HCEC 1CT (cell line): ENCODE measurements at places on chromosomes 1 and 21.
A peak's percentile ranks its signal among the peaks of the same experiment; 100 is the strongest.

GRCh38 chr1:31414980-31415370 lies 2.0 kb downstream of the SERINC2 start:
- no peak for DNase-seq

GRCh38 chr1:102550729-102551384 lies 554.1 kb upstream of the OLFM3 start:
- DNase-seq, result peak; percentile 25

GRCh38 chr1:65615859-65616258 lies 176.8 kb upstream of the PDE4B start:
- no peak for DNase-seq

GRCh38 chr1:218207194-218207593 lies 77.9 kb upstream of the RRP15 start:
- no peak for DNase-seq

GRCh38 chr1:26820784-26821269 lies 5.7 kb upstream of the ZDHHC18 start:
- DNase-seq, result no peak

DNA sequence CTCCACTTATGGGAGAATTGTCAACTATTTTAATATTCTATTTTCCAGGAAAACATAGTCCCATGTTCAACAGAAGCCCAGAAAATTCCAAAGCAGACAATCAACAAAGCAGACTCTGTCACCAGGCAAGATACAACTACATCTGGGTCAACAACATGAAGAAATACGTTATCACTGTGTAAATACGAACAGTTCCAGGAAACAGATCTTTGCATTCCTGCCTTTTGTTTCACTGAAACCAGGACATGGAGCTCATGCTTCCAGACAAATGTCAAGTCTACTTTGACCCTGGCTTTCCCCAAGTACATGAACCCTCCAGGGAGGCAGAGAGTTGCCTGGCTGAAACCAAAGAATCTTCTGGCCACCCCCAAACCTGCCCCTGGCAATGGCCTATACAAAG lies 106.7 kb downstream of the SETD4 start:
- no peak for DNase-seq

GRCh38 chr21:39774227-39774626 lies 29.2 kb downstream of the IGSF5 start:
- no peak for DNase-seq

- DNase-seq, result no peak
These were observed 86.9 kb downstream of the GRIK3 start for GRCh38 chr1:36947384-36947783.

DNA sequence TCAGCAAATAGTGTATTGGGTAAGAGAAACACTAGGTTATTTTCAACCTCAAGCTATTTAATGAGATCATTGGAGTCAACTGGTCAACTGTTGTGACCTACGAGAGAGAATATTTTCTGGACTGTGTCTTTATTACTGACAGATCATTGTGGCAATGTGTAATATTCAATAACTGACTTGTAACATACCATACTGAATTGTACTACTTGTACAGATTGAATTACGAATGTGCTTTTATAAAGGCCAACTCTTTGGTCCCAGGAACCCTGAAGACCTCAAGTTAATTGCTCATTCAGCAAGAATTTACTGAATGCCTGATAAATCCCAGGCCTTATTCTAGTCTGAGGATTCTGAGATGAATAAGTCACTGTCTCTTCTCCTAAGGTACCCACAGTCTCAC lies 56.1 kb upstream of the CAMK1G start:
- peak; percentile 85 for DNase-seq

DNA sequence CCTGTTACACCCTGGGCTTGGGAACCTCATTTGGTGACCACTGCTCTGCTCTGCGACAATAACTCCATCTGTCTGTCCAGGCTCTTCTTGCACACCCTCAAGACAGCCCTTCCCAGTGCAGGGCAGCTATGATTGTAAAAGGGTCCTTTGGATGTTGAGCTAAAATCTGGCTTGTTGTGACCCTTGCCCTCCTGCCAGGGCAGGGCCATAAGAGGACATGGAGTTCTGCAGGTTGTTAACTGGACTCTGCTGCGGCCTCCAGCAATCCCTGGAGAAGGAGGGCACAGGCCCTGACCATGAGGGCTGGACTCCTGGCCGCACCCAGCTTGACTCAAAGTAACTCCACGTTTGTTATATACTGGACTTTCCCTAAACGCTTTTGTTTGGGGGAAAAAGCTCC lies 41.2 kb downstream of the DHCR24 start:
- DNase-seq, result no peak

- no peak for DNase-seq
These were observed 4.1 kb downstream of the DIPK1A start for GRCh38 chr1:92957030-92957734.

DNA sequence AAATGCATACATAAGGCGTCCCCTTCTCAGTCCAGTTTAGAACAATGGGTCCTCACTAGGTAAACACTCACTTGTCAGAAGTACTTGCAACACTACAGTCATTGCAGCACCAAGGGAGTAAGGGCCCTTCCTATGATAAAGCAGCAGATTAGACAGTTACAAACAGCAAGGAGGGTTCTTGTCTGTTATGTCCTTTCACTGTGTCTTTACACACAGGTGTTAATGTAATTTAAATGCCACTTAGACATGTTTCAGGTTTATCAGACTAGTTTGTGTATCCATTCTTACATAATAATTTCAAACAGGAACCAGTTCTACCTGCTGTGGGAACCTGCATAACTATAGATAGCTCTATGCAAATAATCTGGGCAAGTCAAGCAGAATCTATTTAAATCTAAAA lies 105.6 kb upstream of the USH2A start:
- no peak for DNase-seq

GRCh38 chr1:1162597-1163537 lies 10.8 kb upstream of the TTLL10 start:
- no peak for DNase-seq

- DNase-seq, result no peak
These were observed 420.1 kb downstream of the DISC1 start for GRCh38 chr1:232046451-232047306.

DNA sequence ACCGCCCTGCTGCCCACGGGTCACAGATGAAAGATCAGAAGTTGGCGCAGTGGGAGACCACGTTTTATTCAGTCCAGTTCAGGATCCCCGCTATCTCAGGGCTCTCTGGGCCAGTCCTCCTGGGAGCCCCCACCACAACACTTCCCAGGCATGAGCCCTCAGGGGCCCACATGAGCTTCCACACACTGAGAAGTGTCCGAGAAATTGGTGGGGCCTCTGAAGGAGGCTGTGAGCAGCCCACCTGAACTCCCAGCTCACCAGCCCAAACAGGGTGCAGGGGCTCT lies 12.1 kb downstream of the TRIM46 start:
- DNase-seq, result no peak

GRCh38 chr21:41761934-41762635 lies 4.8 kb downstream of the RIPK4 start:
- no peak for DNase-seq

DNA sequence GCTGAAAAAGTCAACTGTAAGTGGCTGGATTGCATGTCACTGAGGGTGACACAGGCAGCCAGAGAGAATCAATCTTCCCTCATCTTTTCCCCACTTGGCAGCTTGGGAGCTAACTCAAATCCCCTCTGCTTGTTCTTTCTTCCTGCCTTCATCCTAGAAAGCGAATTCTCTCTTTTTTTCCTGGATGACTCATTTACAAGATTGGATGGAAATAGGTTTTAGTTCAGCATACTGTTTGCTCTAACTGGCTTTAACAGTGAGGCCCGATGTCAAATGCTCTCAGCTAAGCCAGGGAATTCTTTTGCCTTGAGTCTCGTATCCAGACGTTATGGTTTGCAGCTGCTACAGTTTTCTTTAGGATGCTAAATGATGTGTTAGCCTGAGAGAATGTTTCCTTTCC lies 72.7 kb downstream of the HUNK start:
- DNase-seq, result no peak

DNA sequence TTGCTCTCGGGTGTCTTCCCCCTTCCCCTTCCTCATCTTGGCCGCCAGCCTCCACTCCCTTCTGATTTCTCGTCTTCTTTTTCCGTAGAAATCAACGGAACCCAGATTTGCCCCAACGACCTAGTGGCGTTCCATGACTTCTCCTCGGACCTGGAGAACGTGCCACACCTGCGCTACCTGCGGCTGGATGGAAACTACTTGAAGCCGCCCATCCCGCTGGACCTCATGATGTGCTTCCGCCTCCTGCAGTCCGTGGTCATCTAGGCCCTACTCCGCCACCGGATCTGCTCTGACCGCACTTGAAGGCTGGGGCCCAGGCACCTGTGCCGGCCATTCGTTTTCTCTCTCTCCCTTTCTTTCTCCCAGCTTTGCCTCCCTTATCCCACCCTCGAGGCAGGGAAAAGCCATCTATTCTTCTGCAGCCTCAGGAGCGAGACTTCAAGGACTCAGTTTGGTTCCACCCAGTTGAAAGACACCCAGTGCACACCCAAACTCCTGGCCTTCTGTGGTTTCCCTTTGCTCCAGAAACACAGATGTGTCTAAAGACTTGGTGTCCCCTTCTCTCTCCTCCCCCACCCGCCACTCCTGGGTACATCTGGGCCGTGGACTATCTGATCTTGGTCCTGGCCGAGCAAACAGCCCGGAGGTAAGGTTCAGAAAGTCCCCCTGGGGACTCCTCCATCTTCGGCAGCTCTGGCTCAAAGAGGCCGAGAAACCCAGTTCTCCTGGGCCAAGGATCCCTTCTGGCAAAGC lies 7.2 kb upstream of the OPTC start:
- no peak for DNase-seq

DNA sequence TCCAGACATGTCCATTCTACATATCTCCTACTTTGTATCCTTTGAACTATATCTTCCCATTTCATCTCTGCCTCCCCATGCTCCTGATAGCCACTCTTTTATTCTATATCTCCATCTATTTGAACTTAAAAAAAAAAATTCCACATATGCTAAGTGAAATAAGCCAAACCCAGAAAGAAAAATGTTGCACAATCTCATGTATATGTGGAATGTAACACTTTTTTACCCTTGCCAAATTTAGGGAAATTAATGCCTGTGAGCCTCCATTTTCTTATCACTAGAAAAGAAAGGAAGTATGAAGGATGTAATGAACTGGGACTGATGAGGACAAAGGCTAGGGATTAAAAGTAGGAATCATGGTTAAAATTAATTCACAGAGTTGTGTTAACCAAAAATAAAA lies 53.5 kb downstream of the RGS13 start:
- DNase-seq, result no peak

DNA sequence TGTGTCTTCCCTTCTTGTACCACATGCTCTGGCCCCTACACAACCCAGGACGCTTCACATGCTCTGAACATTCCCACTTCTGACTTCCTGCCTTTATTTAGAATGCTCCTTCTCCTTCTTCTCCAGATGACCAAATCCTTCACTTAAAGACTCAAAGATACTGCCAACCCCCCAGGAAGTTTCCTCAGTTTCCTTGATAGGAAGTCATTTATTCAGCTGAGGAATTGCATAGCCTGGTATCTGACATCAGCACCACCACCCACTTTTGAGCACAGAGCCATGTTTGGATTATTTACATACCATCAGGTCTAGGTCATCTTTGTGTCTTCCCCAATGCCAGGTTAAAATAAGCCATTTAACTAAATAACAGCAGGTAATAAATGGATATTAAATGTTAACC lies 42.4 kb downstream of the GFI1 start:
- peak; percentile 30 for DNase-seq

GRCh38 chr21:43311301-43311817 lies 115.6 kb downstream of the SIK1 start:
- no peak for DNase-seq

- no peak for DNase-seq
These were observed 13.4 kb downstream of the LRRC8D start for GRCh38 chr1:89834083-89834704.

- no peak for DNase-seq
These were observed 83.9 kb upstream of the CXADR start for GRCh38 chr21:17428980-17429379.

- no peak for DNase-seq
These were observed 305.9 kb downstream of the BRINP2 start for GRCh38 chr1:177476676-177477075.

- no peak for DNase-seq
These were observed 53.0 kb downstream of the DMRTB1 start for GRCh38 chr1:53511933-53512806.

- peak; percentile 77 for DNase-seq
These were observed 265.5 kb downstream of the PTPRC start for GRCh38 chr1:198904321-198904720.

DNA sequence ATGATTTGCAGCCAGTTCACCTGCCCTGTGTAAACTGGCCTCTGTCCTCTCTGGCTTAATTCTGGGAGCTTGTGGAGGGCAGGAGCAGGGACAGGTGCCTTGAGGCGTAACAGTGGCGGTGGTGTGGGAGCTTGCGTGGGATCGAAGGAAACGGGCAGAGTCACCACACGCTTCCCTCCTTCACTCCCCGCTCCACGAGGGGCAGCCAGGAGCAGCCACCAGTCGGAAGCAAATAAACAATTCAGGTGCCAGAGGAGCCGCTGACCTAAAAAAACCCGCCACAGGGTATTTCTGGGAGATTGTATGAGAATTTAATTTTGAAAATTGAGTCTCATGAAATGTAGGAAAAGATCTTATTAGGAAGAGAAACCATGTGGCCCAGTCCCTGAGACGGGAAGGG lies 26.0 kb downstream of the FAAP20 start:
- DNase-seq, result no peak

- DNase-seq, result no peak
These were observed at the start of gene ERG for GRCh38 chr21:38498057-38498833. Gene ERG (minus strand): TSS chr21:38498477. CDS start chr21:38498380, 97 bp downstream.

DNA sequence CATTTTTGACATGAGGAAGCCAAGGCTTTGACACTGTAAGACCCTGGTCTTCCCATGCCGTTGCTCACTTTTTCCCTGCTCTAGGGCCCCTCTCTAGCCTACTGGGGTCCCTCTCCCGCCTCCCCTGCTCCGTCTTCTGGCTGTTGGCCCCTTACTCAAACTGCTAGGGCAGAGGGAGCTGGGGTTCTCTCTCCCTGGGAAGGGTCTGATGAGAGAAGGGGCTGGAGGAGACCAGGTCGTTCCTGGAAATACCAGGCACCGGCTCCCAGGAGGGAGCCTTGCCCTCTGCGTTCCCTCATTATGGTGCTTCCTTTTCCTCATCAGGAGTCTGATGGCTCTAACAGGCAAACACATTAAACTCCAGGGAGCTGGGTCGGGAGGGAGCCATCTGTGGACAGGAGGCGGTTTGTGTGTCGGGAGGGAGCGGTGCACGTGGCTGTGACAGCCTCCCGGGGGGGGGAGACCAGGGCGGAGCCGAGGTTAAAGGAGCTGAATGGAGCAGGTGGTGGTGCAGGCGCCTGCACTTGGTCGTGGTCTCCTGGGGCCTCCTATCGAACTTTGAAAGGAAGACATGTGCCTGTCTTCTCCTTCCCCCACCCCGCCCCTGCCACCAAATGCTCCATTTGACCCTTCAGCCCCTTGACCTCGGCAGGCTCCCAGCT lies 35.4 kb upstream of the LHX4 start:
- DNase-seq, result no peak

GRCh38 chr1:2405588-2406295 lies 6.6 kb downstream of the PEX10 start:
- no peak for DNase-seq

- peak; percentile 99 for DNase-seq
These were observed 16.2 kb upstream of the SERINC2 start for GRCh38 chr1:31396633-31397351.

DNA sequence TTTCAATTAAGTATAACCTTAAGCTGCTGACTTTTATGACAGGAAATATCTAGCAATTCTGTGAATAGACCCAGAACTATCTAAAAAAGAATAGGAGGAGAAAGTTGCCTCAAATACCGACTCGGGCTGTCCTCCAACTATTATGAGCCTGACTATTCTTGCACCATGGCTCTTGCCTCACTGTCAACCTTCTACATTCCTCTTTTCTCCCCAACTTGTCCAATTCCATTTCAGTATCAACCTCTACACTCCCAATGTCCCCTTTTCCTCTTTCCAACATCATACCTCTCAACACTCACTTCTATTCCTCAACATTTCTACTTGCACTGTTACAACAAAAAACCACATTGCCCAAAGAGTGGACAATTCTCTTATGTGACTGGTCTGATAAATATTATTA lies 2.3 kb downstream of the ZZZ3 start:
- no peak for DNase-seq
